ENCODE measurements at places on chromosomes 7 and 10.

DNA sequence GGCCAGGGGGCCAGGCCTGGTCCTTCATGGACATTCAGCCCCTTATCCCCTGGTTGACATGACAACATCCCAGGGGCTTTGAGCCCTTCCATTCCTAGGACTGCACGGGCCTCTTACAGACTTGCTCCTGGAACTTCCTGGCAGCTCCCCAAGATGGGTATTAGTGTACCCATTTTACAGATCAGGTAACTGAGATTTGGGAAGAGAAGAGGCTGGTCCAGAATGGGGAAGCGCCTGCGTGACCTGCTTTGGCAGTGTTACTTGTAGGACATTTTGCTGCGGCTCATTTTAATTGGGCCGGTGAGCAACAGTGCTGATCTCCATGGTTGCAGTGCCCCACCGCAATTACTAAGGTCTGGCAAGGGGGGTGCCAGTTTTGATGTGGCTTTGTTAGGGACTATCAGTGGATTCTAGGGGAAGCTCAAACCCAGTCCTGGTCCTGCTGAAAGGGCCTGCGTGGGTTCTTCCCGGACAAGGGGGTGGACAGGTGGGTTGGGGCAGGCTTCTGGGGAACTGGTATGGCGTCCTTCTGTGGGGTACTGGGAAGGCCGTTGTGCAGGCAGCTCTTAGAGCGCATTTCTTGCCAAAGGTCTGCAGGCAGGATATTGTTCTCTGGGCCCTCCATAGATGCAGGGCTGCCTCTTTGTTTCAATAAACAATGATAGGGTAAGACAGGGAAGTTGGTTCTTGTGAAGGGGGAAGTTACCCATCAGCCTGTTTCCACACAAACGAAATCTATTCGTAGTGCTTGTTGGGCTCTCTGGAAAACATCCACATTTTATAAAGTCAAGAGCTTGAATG lies 137.6 kb downstream of the RGS10 start:
- DNase-seq, result no peak

GRCh38 chr7:21542891-21543527 lies at the start of gene DNAH11:
Gene DNAH11 (plus strand): TSS chr7:21543039. CDS start chr7:21543246, 207 bp downstream.
- no peak for DNase-seq

GRCh38 chr7:99563650-99564049 lies 5.2 kb downstream of the ZNF655 start:
- no peak for DNase-seq

GRCh38 chr10:117933036-117933435 lies 113.7 kb downstream of the RAB11FIP2 start:
- no peak for DNase-seq

GRCh38 chr10:129935102-129935866 lies 28.8 kb downstream of the EBF3 start:
- DNase-seq, result no peak

DNA sequence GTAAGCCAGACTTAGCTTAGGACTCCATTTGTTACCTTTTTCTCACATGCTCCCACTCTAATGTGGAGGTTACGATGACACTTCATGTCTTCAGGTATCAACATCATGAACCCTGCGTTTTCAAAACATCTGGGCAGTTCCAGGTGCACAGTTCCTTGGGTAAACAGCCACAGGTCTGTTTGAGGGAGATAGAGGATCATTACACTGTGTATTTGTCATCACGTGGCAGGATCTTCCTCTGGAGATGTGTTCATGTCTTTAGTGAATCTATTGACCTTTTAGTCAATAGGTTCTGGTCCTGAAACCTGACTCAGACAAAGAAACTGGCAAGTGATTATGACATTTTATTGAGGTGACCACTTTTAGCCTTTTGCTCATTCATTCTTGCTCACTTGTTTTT lies 145.5 kb downstream of the ANKRD7 start:
- no peak for DNase-seq

DNA sequence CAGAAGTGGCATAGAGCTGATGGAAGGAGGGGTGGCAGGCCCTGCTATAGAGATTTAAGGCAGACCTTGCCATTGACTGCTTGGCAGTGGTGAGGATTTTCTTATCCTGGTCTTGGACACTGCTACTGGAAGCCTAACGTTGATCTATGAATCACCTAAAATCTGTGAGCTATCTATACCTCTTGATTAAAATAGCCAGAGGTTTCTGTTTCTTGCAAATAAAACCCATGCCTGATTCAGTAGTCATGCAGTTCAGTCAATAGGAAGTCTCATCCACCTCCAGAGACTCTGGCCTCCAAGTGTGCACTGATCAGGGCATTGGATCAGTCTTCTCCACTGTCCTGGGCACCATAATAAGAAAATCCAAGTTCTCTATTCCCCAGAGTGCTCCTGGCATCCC lies 286.5 kb downstream of the PTEN start:
- no peak for DNase-seq

- no peak for DNase-seq
Measured at GRCh38 chr7:80816806-80817205, 102.0 kb downstream of the SEMA3C start.

- no peak for DNase-seq
Measured at GRCh38 chr10:105691811-105692210, 1050.7 kb downstream of the SORCS3 start.

DNA sequence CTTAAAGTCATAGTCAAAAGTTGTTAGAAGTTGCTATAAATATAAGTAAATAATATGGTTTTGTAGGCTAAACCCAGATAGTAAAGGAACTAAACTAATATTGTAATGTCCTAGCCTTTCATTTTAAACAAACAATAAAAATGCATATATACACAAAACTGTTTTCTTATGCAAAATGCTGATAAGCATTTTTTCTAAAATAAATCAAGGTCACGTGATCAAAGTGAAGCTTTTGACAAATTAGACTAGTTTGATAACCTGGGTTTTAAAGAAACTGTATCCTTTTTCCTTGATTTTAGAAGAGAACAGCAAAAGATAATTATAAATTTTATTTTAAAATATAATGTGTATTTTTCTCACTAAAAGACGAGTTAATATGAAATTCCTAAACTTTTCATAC lies 313.3 kb downstream of the PCDH15 start:
- DNase-seq, result no peak

GRCh38 chr10:16843252-16843870 lies 26.1 kb upstream of the RSU1 start:
- no peak for DNase-seq

DNA sequence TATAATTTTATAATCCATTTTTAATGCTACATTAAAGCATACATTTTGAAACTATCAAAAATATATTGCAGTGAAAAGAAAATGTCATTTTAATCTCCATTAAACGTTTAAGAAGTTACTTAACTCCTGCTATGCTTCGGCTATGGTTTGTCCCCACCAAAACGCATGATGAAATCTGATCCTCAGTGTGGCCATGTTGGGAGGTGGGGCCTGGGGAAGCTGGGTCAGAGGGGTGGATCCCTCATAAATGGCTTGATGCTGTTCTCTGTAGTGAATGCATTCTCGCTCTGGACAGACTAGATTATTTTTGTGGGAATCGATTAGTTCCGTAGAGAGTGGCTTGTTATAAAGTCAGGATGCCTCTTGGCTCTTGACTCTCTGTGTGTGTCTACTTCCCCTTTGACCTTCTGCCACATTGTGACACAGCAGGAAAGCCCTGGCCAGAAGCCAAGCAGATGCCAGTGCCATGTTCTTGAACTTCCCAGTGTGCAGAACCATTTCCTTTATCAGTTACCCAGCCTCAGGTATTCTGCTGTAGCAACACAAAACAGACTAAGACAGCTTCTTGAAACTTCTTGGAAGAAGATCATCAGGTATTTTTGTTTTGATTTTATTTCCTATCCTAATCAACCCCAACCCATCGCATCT lies 77.8 kb downstream of the TCERG1L start:
- no peak for DNase-seq

DNA sequence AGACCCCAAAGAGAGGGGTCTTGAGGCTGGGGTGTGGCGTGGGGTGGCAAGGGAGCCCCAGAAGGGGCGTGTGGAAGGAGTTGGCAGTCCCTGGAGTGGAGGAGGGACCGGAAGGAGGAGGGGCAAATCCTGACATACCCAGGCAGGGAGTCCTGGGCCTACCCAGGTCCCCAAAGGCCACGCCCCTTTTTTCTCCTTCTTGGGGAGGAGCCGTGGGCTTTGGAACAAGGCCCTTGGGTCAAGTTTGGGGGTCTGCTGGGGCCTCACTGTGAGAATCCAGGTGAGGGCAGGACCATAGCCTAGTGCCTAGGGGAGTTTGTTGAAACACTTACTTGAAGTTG lies 1.2 kb upstream of the SMARCD3 start:
- DNase-seq, result no peak

DNA sequence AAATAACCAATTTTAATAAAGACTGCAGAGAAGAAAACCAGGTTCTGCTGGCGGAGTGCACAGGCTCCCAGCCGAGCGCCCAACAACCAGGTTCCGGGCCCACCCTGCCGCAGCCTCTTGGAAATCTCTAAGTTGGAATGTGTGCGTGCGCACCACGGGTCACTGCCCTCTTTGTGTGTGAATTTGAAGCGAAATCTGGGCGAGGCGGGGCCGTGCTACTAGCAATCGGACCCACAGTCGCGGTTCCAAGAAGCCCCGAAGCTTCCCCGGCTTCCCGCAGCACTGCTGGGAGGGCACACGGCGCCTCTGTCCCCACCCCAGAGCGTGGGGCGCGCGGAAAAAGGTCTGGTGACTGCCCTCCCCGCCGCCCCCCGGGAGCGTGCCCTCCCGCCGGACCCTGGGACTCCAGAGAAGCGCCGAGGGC lies 666 bp upstream of the MAP3K8 start:
- DNase-seq, result no peak

DNA sequence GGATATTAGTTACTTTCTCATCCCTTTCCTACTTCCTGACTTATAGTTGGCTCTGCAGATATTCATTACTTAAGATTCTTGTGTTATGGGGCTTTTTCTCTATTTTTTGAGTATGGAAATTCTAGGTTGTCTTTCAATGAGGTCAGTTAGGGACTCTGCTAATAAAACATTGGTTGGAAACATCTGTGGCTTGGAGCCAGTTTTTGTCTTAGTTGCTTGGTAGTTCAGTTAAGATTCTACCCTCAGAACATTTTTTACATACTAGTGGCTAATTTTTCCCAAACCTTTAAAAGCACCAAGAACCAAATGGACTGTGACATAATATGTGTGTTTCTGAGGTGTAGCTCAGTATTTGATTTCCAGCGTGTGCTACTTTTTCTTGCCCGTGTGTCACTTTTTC lies 305.6 kb upstream of the FZD1 start:
- no peak for DNase-seq

DNA sequence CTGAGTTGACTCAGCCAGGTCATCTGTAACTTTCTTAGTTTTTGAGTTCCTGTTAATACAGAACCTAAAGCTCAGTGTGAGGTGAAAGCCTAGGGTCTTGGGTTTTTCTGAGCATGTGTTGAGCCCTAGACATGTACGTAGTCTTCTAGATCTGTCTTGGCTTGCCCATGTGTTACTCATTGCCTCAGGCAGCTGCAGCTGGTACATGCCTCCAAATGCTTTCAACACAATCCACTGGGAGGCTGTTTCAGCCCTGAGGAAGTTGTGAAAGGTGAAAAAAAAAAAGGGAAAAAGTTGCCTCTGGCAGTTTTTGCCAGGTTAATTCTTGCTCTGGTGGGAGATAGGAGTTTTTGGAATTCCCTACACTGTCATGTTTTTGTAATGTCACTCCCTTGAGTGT lies 134.6 kb downstream of the RNF216 start:
- no peak for DNase-seq

- no peak for DNase-seq
Measured at GRCh38 chr7:28466341-28466740, 54.0 kb downstream of the CREB5 start.

DNA sequence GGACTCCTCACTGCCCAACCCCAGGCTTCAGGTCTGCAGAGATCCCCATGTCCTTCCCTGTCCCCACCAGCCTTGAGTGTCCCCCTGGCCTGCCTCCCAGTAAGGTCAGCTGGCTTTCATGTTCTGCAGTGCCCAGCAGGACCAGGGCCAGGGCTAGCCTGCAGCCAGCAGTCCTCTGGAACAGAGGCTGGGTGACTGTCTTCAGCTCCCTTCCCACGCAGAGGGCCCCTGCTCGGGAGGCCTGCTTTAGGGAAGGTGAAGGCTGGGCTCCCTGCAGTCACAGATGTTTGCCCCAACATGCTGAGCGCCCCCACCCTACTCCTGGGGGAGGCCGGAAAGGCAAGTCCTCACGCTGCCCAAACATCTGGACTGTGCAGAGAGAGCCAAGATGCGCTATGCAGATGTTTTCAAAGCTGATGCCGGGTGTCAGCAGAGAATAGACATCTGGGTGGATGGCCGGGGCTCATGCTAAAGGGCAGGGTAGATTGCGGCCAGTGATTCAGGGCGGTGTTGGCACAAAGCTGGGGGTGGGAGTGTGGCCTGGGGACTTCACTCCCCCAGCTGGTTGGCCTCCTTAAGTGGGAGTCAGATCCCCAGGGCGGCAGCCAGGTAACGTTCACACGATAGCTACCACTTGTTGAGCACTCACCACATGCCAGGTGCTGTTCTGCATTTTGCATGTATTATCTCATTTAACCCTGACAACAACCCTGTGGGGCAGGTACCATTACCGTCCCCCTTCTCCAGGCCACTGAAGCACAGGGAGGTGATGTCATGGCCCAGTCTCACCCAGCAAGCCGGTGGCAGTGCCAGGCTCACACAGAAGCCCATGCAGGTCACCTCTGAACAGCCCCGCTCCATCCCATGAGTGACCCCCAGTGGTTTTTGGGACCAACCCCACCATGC lies 71.2 kb upstream of the COL13A1 start:
- no peak for DNase-seq

GRCh38 chr7:111145472-111145871 lies 54.5 kb downstream of the LRRN3 start:
- DNase-seq, result no peak

DNA sequence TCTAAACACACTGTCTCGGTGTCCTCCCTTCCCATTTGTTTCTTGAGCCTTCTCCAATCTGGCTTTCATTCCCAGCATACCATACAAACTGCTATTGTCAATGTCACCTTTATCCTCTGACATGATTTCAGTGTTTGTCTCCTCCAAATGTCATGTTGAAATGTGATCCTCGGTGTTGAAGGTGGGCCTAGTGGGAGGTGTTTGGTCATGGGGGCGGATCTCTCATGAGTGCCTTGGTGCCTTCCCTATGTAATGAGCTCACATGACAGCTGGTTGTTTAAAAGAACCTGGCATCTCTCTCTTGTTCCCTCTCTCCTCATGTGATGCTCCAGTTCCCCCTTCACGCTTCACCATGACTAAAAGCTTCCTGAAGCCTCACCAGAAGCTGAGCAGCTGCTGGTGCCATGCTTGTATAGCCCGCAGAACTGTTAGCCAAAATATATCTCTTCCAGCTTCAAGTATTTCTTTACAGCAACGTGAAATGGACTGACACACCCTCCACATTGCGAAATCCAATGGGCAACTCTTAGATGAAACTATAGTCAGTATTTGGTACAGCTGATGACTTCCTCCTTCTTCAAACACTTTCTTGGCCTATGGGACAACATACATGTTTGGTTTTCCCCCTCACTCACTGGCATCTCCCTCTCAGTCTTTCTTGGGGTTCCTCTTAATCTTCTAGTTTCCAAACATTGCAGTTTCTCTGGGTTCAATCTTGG lies 27.8 kb downstream of the RNLS start:
- DNase-seq, result no peak

- DNase-seq, result no peak
Measured at GRCh38 chr10:74178042-74178791, 27.2 kb downstream of the ADK start.

All from activated gamma-delta T cell treated with anti-CD3 and anti-CD28 coated beads, Interleukin-2, amount 50 U/mL, for 16 hours (primary cell).